NT2/D1 (cell line): ENCODE measurements at places on chromosomes 13 and 19.

DNA sequence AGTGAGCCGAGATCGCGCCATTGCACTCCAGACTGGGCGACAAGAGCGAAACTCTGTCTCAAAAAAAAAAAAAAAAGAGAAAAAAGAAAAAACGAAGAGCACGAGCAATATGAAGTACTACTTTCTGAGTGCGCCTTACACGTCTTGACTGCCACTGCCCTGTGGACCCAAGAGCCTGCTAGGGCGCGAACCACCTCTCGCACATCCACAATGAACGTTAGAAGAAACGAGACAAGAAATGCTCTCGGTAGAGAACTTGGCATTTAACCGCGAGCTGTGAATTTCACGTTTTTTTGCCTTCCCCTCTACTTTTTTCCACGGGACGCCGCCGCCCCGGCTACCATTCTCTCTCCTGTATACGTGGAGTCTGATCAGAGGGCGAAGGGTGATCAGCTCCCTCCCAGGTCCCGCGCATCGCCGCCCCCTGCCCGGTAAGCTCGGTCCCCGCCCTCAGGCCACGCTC, 454 bp downstream of the TIMM44 start:
- no peak for DNase-seq

DNA sequence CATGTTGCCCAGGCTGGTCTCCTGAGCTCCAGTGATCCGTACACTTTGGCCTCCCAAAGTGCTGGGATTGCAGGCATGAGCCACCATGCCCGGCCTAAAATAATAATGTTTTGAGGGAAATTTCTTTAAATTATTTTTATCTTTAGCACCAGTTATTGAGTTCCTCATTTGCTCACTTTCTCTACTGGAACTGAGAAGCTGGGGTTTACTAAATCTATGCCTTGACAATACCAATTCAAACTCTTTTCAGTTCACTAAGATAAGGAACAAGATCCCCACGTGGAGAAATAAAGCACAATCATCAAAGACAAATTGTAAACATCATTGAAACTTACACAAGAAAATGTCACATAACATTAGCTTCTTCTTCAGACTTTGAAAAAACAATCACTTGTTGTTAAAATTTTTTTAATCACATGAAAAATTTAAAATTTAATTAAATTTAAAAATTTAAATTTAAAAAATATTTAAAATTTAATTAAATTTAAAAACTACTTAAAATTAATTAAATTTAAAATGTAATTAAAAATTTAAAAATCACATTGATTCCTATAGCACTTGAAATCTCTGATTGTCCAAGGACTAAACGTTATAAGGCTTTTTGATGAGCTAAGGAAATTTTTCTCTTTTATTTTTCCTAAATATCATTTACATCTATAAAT, 25.2 kb upstream of the XPO4 start:
- no peak for DNase-seq

DNA sequence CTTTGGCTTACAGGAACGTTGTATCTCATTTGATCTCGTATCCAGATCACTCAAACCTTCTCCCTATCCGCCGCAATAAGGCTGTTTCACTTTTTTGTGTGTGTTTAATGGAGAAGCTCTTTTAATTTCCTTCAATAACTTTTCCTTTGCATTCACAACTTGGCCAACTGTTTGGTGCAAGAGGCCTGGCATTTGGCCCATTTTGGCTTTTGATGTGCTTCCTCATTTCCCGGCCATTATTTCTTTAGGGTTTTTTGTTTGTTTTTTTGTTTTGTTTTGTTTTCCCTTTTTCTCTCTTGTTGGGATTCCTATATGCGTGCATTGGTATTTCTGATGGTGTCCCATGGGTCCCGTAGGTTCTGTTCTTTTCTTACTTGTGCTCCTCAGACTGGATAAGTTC, 6.1 kb upstream of the UPF3A start:
- no peak for DNase-seq

GRCh38 chr13:25422153-25422552, 50.4 kb downstream of the ATP8A2 start:
- no peak for DNase-seq

GRCh38 chr13:35524171-35524570, 47.7 kb upstream of the MAB21L1 start:
- no peak for DNase-seq

DNA sequence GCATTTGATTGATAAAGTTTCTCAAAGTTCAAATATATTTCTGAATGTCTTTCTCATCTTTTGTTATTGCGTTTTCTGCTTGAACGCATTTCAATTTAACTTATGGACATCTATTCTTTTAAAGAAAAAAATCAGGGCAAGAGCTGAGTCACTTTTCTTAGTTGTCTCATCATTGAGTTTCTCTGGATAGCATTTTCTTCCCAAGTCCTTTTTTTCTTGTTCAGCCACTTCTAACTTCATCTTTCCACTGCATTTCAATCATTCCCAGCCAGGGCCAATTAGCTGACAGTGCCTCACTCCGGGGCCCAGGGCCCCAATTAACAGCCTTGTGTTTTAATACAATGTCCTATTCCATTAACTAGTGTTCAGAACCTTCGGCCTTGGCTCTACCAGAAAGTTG, 216.3 kb downstream of the B3GLCT start:
- DNase-seq = no peak

- no peak for DNase-seq
These were observed 905.5 kb downstream of the UQCRFS1 start for GRCh38 chr19:28307487-28307886.

- no peak for DNase-seq
These were observed 17.6 kb upstream of the WDR18 start for GRCh38 chr19:966485-967088.

- no peak for DNase-seq
These were observed 289.8 kb upstream of the SOX21 start for GRCh38 chr13:95002126-95002525.

- DNase-seq = no peak
These were observed 1.9 kb downstream of the OCEL1 start for GRCh38 chr19:17227798-17228367.

DNA sequence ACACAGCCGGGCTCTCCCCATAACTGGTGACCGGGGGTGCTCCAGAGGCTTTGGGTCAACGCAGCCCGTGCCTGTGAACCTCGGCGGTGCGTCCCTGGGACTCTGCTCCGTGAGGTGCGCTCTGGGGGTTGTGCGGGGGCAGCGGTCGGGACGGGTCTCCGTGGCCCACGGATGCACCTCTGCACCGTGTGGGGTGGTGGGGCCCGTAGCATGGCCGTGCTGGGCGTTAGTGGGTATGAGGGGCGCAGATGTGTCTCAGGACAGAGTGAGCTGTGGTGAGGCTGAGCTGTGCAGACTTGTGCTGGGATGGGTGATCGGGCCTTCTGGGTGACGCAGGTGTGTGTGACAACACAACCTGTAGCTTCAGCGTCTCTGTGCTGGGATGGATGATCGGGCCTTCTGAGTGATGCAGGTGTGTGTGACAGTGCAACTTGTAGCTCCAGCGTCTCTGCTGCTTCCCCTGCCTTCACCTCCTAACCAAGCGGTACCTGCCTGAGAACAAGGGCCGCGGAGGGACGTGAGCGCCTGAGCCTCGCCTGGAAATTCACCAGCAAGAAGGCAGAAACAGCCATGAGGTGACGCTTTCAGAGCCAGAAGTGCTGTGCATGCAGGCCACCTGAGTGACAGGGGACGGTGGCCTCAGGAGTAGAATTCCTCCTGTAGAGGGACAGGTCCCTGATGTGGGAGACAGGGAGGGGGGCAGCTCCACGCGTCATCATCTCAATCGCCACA, 599 bp downstream of the ZNF331 start:
- no peak for DNase-seq

- DNase-seq = no peak
These were observed 98.4 kb downstream of the STK24 start for GRCh38 chr13:98478189-98479129.

DNA sequence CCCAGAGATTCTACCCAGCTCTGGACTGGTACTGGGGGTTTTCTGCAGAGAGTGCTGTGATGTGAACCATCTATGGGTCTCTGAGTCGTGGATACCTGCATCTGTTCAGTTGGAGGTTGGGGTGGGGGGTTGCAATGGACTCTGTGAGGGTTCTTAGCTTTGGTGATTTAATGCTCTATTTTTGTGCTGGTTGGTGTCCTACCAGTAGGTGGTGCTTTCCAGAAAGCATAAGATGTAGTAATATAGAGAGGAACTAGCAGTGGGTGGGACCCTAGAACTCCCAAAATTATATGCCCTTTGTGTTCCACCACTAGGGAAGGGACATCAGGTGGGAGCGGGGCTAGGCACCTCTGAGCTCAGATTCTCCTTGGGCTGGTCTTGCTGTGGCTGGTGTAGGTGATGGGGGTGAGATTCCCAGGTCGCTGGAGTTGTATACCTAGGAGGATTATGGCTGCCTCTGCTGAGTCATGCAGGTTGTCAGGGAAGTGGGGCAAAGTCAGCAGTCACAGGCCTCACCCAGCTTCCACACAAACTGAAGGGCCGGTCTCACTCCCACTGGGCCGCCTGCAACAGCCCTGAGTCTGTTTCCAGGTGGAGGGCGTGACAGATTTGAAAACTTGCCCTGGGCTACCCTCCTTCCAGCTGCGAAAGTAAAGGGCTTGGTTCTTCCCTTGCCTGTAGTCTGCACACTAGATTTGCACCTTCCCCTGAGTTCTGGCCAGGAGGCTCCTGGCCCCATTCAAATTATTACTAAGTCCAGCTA, 573.0 kb upstream of the SLITRK1 start:
- no peak for DNase-seq

- no peak for DNase-seq
These were observed 22.6 kb downstream of the ELF1 start for GRCh38 chr13:40996426-40997092.

- no peak for DNase-seq
These were observed 230.5 kb upstream of the SERP2 start for GRCh38 chr13:44142941-44143665.

GRCh38 chr19:1672769-1673644, 20.6 kb upstream of the TCF3 start:
- DNase-seq = no peak

- no peak for DNase-seq
These were observed 391.9 kb downstream of the COG6 start for GRCh38 chr13:40047322-40047771.

DNA sequence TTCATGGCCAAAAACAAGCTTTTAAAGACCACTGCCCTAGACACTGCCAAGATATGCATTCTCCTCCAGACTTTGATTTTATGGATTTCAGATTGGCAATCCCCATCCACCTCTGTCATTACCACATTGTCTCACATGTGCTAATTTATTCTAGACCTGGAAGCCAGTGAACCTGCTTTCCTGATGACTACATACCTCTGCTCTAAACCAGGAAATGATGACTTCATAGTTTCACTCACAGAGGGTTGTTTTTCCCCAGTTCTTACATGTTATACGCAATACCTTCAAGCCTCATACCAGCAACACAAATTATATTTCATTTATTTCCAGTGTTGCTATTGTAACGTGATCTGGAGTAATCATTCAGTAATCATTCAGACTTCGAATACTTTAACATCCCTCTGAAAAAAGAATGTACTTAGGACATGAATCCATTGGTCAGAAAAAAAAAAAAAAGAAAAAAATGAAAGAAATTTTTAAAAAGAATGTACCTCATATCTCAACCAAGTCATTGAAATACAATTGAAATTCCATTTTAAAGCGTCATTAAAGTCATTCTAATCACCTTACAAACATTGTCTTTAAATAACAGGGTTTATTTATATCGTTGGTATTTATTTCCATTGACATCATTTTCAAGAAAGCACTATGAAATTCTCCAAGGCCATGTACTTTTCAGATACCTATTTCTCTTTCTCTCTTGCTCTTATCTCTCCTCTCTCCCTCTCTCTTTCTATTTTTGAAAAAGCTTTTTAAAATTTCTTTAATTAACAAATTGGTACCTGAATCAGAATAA, 33.4 kb upstream of the KLF5 start:
- DNase-seq = no peak

DNA sequence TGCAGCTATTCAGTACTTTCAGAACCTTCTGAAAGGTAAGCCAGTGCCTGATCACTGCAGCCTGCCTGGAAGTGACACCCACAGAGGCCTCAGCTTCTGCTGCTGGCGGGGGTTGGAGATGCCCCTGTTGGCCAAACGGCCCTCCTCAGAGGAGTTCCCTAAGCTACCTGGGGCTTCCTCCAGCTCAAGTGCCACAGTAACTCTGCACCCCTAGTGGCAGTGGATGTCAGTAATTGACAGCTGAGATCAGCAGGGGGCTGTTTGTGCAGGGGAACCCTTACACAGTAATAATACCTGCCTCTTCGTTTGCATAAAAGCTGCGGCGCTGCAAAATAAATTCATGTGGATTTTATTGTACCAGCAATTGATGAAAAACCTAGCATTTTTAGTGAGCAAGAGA, 28.9 kb downstream of the TDRD12 start:
- no peak for DNase-seq
